Stimulated activated CD8-positive, alpha-beta memory T cell treated with anti-CD3 and anti-CD28 coated beads, Interleukin-4, amount 100 ng/mL, for 4 hours (primary cell): ENCODE measurements at places on chromosomes 7 and 10.

DNA sequence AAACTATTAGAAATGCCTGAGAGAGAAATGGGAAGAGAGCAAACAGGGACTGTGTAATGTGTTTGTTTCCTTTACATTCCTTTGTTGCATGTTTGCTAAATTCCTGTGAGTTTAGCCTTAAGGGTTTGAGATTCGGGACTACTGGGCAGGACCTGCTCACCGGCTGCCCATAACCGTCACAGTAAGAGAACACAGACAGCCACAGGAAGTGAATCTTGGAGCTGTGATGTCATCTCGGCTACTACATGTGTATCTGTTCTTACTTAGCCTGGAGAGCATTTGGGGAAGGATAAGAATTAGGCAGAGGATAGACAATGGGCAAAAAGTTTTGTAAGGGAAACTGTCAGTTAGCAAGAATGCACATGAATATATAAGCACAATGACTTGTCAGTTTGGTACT is 485.1 kb upstream of the KLF6 start:
- DNase-seq = no peak

DNA sequence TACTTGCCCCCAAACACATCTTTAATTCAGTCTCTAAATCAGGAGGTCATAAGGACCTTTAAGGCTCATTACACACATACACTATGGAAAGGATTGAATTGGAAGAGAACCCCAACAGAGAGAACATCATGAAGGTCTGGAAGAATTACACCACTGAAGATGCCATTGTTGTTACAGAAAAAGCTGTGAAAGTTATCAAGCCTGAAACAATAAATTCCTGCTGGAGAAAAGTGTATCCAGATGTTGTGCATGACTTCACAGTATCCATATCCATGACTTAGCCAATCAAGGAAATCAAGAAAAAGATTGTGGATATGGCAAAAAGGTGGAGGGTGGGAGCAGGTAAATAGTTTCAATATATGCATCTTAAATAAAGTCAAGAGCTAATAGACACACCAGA is 13.7 kb downstream of the LIPA start:
- no peak for DNase-seq

GRCh38 chr10:110764793-110765512 is 106.8 kb upstream of the PDCD4 start:
- no peak for DNase-seq

- DNase-seq = no peak
Observed at GRCh38 chr7:116575853-116576252, 51.0 kb downstream of the CAV1 start.

GRCh38 chr7:108030516-108030915 is 27.6 kb upstream of the LAMB1 start:
- DNase-seq = no peak

DNA sequence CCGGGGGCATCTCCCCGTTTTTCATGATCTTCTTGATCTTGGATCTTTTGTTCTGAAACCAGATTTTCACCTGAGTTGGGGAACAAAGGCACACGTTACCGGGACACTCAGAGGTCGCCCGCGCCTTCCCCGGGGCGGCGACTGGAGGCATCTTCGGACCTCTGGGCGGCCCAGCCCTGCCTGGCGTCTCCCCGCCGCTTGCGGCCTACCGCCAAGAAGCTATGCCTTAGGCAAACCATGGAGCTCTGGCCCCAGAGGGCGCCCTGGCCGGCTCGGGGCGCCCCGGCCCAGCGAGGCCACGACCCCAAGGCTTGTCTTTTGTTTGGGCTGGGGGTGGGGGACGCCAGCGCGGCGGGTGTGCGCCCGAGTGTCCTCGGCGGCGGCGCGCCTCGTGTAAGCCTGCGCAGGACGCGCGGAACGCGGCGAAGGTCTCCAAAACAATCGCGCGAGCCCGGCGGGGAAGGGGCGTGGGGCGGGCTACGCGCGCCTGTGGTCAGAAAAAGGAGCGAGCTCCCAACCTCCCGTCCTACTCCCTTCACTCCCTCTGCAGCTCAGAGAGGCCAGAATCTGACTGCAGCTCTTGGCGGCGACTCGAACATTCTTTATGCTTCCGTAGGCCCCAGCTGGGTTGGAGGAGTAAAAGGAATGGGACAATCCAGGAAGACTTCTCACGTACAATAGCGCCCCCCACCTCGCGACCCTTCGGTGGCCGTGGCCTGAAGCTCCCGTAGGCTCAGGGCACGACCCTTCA is 3.5 kb downstream of the DLX5 start:
- DNase-seq = no peak

DNA sequence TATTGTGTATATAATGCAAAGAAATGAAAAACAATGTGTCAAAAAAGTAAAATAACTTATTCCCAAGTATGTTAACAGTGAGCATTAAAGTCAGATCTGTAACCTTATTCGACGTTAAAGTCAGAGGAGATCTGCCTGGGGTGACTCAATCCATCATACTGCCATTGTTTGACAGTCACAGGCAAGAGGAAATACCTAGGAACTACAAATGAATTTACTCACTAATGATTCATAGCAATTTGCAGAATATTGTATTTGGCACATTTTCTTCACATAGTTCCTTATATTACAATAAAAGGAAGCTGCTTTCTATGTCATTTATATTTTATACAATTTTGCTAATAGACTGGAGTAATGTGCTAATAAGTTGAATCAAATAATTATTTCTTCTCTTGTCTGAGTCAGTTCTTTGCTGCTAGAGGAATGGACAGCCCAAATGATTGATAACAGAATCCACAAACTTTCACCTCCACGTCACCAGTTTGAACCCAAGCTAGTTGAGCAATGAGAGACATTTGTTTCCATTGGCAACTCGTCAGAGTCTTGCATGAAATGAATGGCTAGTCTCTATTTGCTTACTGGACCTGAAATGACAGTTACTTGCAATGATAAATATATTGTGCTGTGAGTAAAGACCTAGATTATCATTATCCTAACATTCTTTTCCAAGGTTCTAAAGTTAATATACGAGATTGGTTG is 48.5 kb upstream of the TMEM106B start:
- DNase-seq = no peak

DNA sequence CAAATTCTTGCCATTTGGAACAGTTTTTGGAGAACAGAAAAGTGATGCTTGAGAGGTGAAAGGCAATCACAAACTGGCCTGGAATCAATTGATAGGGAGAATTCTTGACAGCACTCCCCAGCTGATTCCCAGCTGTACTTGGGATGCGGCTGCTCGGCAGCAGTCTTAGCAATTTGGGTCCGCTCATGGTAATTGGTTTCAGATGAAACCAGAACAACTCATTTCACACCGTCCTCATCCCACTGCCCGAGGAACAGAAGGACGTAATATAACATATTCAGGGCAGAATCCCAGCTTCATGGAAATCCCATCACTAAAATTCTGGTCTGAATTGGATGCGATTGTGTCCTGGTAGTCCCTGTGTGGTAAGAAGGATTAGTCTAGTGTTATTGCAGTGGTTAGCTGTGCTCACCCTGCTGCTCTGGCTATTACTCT is 223.3 kb upstream of the FERD3L start:
- DNase-seq = no peak

DNA sequence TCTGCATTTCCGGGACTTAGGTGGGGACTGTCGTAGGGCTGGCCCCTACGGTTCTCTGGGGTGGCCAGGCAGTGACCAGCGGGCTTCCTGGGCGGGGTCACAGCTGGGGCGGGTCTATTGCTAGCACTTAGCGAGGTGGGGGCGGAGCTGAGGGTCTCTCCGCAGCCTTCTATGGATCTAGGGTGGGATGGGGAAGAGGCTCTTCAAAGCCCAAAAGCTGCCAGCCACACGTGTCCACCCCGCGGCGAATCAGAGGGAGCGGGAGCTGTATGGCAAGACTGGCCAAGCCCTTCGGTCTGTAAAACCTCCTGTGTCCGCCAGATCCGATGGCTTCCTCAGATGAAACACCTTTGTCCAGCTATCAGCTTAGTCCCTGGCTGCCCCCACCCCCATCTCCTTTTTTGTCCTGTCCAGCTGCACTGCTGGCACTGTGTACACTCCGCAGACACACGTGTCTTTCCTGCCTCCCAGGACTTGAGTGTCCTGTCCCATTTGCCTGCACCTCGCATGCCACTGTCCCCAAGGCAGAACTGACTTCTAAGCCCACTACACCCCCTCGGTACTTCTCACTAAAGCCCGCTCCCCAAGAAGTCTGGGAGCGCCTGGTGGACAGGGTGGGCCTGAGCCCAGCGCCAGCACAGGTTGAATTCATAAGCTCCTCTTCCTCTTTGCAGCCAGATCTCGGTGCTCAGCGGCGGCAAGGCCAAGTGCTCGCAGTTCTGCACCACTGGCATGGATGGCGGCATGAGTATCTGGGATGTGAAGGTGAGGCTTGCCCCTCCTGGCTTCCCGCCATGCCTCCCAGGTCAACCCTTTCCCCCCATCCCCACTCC is 14.8 kb downstream of the PDAP1 start:
- DNase-seq = no peak
